ENCODE measurements at places on chromosomes 7 and 10. TPM values are rescaled to one million over a fixed set of nuclear protein-coding genes. Genes with fewer than 3 reads are reported as not detected.

Gene RELN
- 0.19 TPM for polyA plus RNA-seq

Gene CLDN3
- polyA plus RNA-seq, result 1.4 TPM

Gene NAT16
- polyA plus RNA-seq, result not detected

Gene COL17A1
- polyA plus RNA-seq, result 50.7 TPM

Gene STK31
- 0.68 TPM for polyA plus RNA-seq

Gene MBL2
- polyA plus RNA-seq, result not detected

Gene SLC13A1
- polyA plus RNA-seq, result not detected

Gene CPVL
- polyA plus RNA-seq, result 4.8 TPM

Gene SLC29A4
- polyA plus RNA-seq, result 6.5 TPM

Gene SPDYE8
- not detected for polyA plus RNA-seq

Gene EBF3
- polyA plus RNA-seq, result 0.19 TPM

Gene EIF4H
- polyA plus RNA-seq, result 149 TPM

Gene PGAM2
- polyA plus RNA-seq, result 4.2 TPM

Gene DLX6
- not detected for polyA plus RNA-seq

Gene CAV2
- polyA plus RNA-seq, result 18.0 TPM

Gene OR2A42
- polyA plus RNA-seq, result not detected

Gene UNC5B
- polyA plus RNA-seq, result 3.9 TPM

Gene IKZF1
- polyA plus RNA-seq, result 1.5 TPM

Gene TAS2R41
- polyA plus RNA-seq, result not detected

Gene GATA3
- polyA plus RNA-seq, result 0.12 TPM

Gene TMEM178B
- polyA plus RNA-seq, result not detected

Gene VPS37D
- 2.3 TPM for polyA plus RNA-seq

Gene TSC22D4
- polyA plus RNA-seq, result 35.0 TPM

Gene SFRP5
- 8.4 TPM for polyA plus RNA-seq

Gene THSD7A
- polyA plus RNA-seq, result 0.28 TPM

Gene NUTM2E
- not detected for polyA plus RNA-seq

Gene SPAM1
- not detected for polyA plus RNA-seq

Gene FAM149B1
- polyA plus RNA-seq, result 12.8 TPM

Gene CLCN1
- polyA plus RNA-seq, result not detected

Gene ARMS2
- not detected for polyA plus RNA-seq

Gene CHAT
- polyA plus RNA-seq, result not detected

Gene C10orf143
- 7.6 TPM for polyA plus RNA-seq

Gene ARHGEF5
- 11.0 TPM for polyA plus RNA-seq

Gene VGF
- not detected for polyA plus RNA-seq

Gene RNF133
- polyA plus RNA-seq, result not detected

Gene ADIRF
- polyA plus RNA-seq, result 96.4 TPM

Gene COG5
- polyA plus RNA-seq, result 5.2 TPM

Gene LYZL1
- polyA plus RNA-seq, result not detected

Gene PRPS1L1
- polyA plus RNA-seq, result not detected

Gene IFIT5
- 8.9 TPM for polyA plus RNA-seq

Gene GPR22
- not detected for polyA plus RNA-seq

Gene GHRHR
- not detected for polyA plus RNA-seq

Gene SNX10
- polyA plus RNA-seq, result 2.2 TPM

Gene SCIN
- 5.4 TPM for polyA plus RNA-seq

Gene PAPOLB
- not detected for polyA plus RNA-seq

Gene MNX1
- 1.1 TPM for polyA plus RNA-seq

Gene SEMA3D
- polyA plus RNA-seq, result 0.93 TPM

Gene GIMAP5
- polyA plus RNA-seq, result 16.3 TPM
